ENCODE measurements at places on chromosomes 11 and 22. TPM values are rescaled to one million over a fixed set of nuclear protein-coding genes. Genes with fewer than 3 reads are reported as not detected.

DNA sequence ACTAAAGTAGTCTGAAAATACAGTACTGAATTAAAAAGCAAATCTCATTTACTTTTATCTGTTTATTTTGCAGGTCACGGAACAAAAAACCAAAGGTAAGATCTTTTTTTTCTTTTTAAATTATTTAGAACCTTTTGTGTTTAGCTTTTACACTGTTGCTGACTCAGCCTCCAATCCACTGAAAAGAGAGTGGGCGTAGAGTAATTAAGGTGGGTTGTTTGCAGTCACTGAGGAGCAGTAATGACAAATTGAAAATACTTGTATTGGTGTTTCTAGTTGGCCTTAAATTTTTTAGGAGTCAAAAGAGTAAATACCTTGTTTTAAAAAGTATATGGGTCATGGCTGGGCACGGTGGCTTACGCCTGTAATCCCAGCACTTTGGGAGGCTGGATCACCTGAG lies 73.4 kb downstream of the TNRC6B start:
- H3K4me3 ChIP-seq = no peak overlapping the region
- no peaks in the 10 kb centered on the region for H3K4me1 ChIP-seq
- H3K27me3 ChIP-seq = no peaks in the 10 kb centered on the region
- H3K27ac ChIP-seq = no peak overlapping the region
- peaks cover 26% of the 10 kb centered on the region for H3K36me3 ChIP-seq

- peaks cover 8% of the 10 kb centered on the region for H3K4me1 ChIP-seq
- no peak overlapping the region for H3K27ac ChIP-seq
- H3K27me3 ChIP-seq = no peaks in the 10 kb centered on the region
These were observed 15.7 kb downstream of the CAT start for GRCh38 chr11:34454308-34455032.

DNA sequence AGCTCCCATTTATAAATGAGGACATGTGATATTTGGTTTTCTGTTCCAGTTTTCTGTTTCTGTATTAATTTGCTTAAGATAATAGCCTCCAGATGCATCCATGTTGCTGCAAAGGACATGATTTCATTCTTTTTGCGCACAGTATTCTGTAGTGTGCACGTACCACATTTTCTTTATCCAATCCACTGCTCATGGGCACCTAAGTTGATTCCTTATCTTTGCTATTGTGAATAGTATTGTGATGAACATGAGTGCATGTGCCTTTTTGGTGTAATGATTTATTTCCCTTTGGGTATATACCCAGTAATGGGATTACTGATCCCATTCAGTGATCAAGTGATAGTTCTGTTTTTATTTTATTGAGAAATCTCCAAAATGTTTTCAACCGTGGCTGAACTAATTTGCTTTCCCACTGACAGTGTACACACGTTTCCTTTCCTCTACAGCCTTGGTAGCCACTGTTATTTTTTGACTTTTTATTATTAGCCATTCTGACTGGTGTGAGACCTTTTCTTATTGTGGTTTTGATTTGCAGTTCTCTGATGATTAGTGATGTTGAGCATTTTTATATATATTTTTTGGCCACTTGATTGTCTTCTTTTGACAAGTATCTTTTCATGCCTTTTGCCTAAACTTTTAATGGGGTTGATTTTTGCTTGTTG lies 226.0 kb upstream of the ANO3 start:
- H3K27me3 ChIP-seq = no peaks in the 10 kb centered on the region
- no peak for DNase-seq
- no peak overlapping the region for H3K27ac ChIP-seq

DNA sequence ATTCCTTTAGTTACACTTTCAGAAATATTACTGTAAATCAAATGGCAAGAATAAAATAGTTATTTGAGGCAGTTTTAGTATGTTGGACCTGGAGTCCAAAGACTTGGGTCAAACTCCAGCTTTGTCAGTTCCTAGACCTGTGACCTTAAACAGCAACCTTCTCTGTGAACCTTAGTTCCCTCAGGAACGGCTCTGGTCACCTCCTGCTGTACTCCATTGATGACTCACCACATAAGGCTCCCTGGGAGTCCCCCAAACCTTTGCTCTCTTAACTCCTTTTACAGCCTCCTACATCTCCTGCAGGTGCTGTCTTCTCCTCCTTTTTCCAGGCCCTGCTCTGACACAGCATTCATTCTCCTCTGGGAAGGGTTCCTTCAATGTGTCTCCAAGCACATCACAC lies 29.1 kb downstream of the LIMK2 start:
- no peaks in the 10 kb centered on the region for H3K36me3 ChIP-seq
- no peak overlapping the region for H3K4me3 ChIP-seq
- no peaks in the 10 kb centered on the region for H3K27me3 ChIP-seq
- DNase-seq = no peak
- H3K4me1 ChIP-seq = peaks cover 8% of the 10 kb centered on the region
- no peak overlapping the region for H3K27ac ChIP-seq

DNA sequence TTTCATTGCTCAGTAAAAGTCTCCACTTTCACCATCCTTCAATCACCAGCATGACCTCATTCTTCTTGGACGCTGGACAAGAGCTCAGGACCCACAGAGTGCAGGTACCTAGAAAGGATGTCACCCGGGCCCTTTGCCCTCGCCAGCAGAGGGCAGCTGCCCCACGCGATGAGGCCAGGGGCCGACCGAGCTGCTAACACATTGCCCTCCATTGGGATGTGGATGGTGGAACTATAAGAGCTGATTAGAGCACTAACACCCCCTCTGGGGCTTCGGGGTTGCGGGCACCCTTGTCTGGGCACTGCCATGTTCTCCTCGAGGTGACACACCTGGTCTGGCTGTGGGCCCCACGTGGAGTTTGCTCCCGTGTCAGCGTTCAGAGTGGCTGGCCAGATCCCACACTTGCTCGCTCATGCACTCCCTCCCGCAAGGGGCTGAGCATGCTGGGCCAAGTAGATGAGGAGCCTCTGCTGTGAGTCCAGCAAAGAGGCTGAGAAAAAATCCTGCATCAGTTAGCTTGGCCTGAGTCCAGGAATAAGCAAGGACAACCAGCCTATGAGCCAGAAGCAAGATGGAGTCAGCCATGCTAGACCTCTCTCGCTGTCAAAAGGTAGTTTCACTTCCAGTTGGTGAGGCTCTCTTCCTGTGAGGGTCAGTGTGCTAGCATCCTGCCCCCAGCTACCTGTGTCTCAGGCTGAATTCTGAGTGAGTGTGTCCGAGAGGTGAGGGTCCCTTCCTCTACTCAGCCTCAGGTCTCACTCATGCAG lies 9.8 kb downstream of the KRTAP5-6 start:
- H3K36me3 ChIP-seq = no peaks in the 10 kb centered on the region
- no peak for DNase-seq
- H3K4me1 ChIP-seq = no peaks in the 10 kb centered on the region
- H3K27ac ChIP-seq = no peak overlapping the region
- H3K4me3 ChIP-seq = no peak overlapping the region

DNA sequence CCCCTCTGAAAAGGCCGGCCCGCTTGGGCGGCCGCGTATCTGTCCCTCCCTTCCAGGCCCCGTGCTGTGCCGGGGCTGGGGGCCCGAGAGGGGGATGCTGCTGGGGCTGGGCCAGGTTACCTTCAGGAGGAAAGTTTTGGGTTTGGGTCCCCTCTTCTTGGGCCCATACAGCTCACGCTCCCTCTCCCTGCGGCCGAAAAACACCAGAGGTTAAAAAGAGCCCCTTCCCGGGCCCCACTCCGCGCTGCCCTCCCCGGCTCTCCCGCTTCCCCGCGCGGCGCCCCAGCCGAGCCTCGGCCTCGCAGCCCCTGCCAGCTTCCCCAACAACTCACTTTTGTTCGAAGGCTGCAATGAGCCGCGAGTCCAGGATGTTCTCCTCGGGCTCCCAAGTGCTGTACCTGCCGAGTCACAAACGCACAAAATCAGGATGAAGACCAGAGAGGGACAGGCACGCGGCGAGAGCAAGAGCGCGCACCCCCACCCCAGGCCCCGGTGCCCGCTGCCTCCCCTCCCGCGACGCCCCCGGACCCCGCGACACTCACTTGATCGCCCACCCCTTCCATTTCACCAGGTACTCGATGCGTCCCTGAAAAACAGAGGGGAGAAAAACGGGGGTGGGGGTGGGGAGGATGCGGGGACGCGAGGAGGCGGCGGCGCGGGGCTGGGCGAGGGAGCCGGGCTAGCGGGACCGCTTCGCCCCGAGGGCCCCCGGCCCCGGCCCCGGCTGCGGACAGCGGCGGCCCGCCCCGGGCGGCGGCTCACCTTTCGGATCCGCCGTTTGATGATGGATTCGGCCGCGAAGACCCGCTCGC lies 450 bp downstream of the CBX6 start:
- peaks cover 33% of the 10 kb centered on the region for H3K4me1 ChIP-seq
- peak overlapping the region; percentile 62 for H3K4me3 ChIP-seq
- no peaks in the 10 kb centered on the region for H3K27me3 ChIP-seq
- no peak for DNase-seq
- peaks cover 26% of the 10 kb centered on the region for H3K36me3 ChIP-seq

DNA sequence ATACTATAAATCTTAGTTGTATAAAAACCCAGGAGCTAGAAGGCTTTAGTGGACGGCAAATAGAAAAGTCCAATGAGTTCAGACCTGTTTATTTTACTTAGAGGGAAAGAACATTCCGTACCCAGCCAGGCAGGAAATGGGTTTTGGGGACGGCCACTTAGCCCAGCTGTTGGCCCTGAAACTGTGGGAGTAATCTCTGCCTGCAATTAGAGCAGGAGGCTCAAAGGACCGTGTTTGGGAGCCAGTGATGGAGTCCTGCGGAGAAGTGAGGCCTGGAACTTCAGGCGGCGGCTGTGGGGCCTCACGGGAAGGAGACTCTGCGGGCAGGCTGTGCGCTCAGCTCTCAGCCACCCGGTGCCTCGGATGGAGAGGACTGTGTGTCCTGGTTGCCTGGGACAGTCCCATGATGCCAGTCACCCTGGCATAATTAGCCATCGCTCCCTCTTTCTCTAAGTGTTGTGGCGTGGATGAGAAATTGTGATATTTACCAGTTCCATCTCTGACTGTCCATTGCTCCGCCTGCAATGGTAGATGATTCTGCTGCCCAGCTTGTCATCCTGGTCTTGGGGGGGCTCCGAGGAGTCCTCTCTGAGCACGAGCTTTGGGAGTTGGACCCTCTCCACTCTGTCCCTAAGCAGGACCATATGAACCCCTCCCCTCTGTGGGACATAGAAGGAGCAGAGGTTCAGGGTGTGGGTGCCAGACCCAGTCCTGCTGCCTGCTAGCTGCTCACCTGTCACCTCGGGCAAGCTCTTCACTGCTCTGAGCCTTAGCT lies 530.3 kb downstream of the TBC1D22A start:
- peaks cover 13% of the 10 kb centered on the region for H3K27me3 ChIP-seq
- peak overlapping the region; percentile 44 for H3K27ac ChIP-seq
- no peak overlapping the region for H3K4me3 ChIP-seq
- no peaks in the 10 kb centered on the region for H3K36me3 ChIP-seq

GRCh38 chr22:49012712-49013395 lies 814.8 kb downstream of the BRD1 start:
- no peaks in the 10 kb centered on the region for H3K4me1 ChIP-seq
- H3K27ac ChIP-seq = no peak overlapping the region
- no peaks in the 10 kb centered on the region for H3K27me3 ChIP-seq
- no peaks in the 10 kb centered on the region for H3K36me3 ChIP-seq

Gene EMID1
- 15.2 TPM for total RNA-seq

Gene JOSD1
- 52.1 TPM for total RNA-seq

Gene HORMAD2
- not detected for total RNA-seq

Gene IRF7
- 56.2 TPM for total RNA-seq
